ENCODE measurements at places on chromosomes 7 and 10. TPM values are rescaled to one million over a fixed set of nuclear protein-coding genes. Genes with fewer than 3 reads are reported as not detected.
A peak's percentile ranks its signal among the peaks of the same experiment; 100 is the strongest.

DNA sequence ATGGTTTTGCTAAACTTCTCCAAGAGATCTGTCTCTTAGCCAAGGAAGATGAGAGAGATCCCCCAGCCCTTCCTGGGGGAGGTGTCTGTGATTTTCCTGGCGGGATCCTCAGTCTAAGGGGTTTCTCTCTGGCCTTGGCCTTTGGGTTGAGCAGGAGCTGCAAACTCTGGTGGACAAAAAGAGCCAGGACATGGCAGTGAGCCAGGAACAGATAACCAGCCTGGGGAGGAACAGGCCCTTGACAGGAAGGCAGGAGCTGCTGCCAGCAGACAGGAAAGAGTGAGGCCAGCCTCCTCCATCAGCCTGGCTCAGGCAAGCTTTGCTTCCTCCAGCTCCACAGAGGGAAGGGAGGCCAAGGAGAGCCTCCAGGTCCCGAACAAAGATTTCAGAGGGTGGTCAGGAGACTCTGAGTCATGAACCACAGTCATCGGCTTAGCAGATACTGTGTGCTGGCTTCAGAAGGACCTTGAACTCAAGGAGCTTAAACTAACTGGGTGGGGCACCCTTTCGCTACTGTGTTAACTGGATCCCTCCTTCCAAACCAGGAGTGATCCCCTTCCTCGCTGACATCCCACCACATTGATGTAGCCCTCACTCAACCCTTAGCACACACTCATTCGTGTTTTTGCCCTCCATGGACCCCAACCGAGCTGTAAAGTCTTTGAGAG is 34.7 kb downstream of the DDIT4 start:
- peak; percentile 74 for DNase-seq

GRCh38 chr7:40546616-40547501 is 412.1 kb downstream of the SUGCT start:
- DNase-seq: no peak

DNA sequence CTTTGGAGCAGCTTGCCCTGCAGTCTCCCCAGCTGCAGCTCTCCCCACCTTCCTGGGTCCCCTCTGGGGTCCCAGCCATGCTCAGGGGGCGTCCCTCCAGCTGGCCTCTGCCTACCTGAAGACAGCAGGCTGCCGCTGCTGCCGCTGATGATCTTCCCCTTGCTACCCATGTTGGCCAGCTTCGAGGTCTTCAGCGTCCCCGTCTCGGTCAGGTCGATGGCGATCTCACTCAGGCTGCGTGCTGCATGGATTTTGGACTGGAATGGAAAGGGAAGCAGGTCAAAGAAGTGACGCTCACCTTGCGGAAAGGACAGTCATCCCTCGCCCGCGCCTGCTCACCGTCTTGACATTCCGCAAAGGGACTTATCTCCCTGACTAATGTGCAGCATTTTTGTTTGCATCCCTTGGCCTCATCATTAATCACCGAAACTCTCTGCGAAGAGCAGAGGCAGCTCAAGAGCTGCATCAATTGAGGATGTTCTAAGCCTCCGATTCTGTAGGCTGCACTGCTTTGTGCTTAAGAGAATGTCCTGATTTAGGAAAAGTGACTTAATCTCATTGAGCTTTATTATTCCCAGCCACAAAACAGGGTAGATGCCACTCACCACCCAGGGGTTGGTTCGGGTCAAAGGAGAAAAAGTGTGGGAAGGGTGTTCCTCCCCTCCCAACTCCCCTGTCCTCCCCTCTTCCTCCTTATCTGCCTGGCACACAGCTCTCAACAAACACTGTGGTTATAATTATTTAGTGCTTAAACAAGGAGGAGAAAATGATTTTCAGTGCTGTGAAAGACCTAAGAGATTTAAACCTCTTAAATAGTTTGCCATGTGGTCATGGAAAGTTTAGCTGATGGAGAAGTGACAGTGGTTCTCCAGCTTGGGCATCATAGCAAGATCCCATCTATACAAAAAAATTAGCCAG is 107.3 kb downstream of the PRPF18 start:
- no peak for DNase-seq

GRCh38 chr10:117677239-117677638 is 134.7 kb downstream of the EMX2 start:
- DNase-seq: no peak

DNA sequence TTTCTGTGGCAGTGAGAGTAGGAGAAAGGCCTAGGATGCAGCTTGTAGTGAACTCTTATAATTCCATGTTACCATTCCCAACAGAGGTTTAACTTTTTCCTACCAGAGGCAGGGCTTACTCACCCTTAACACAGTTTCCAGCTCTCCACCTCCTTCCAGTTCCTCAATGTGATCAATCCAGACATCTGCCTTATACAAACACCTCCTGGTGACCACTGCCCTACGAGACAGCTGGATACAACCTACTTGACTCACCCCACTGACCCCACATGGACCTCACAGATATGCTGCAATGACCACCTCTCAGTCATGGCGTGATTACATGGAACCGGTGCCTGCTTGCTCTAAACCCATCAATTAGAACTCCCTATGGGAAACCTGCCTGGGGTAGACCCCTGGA is 326.5 kb downstream of the TNS3 start:
- no peak for DNase-seq

- DNase-seq: no peak
Observed at GRCh38 chr7:85716353-85716752, 529.5 kb upstream of the SEMA3D start.

GRCh38 chr10:31773749-31774298 is 154.8 kb downstream of the ARHGAP12 start:
- peak; percentile 8 for DNase-seq

DNA sequence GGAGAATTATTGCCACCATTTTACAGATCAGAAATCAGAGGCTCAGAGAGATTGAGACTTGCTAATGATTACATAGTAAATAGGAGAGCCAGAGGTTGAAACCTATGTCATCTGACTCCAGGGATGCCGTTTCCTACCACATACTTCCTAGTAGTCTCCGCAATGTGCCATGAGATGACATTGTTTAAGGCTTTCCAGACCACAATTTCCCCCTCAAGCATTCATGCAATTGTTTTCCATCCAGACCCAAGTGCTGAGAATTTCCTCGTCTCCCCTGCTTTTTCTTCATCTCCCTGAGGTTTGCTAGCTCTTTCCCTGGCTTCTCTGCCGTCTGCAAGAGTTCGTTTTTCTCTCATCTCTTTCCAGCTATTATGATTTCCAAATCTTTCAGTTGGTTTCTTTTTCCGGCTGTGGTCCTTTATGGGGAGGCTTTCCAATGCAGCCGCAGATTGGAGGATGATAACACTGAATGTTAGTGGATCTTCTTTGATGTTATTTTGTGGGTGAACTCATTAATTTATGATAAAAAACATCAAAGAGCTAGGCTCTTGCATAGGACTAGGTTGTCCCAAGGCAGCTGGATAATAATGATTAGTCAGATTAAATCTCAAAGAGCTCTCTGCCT is 6.9 kb upstream of the GOLGA7B start:
- no peak for DNase-seq

DNA sequence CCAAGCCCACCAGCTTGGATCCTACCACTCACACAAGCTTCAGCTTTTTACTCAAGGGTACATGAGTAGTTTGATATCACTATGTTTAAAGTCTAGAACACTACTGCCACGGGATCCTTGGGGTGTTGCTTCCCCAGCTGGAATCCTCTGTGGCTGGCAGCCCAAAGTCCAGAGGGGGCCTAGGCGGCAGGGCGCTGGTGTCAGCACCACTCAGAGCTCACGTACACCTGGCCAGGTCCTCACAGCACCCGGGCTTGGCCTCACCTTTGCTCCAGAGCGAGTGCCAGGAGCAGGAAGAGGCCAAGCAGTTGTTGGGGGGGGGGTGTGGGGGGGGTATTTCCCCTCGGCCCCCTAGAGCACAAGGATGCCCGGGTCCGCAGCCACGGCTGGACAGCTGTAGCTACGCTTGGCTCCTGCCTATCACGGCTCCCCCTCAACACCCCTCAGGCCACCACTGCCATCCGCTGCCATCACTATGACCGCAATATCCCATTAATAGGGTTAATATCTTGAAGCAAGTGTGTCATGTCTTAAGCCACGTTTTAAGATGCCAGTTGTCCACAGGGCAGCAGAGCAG is 17.0 kb downstream of the ZDHHC6 start:
- peak; percentile 46 for DNase-seq

GRCh38 chr10:8473205-8473604 is 418.7 kb downstream of the GATA3 start:
- no peak for DNase-seq

- DNase-seq: no peak
Observed at GRCh38 chr7:107180378-107180777, 11.6 kb downstream of the HBP1 start.

DNA sequence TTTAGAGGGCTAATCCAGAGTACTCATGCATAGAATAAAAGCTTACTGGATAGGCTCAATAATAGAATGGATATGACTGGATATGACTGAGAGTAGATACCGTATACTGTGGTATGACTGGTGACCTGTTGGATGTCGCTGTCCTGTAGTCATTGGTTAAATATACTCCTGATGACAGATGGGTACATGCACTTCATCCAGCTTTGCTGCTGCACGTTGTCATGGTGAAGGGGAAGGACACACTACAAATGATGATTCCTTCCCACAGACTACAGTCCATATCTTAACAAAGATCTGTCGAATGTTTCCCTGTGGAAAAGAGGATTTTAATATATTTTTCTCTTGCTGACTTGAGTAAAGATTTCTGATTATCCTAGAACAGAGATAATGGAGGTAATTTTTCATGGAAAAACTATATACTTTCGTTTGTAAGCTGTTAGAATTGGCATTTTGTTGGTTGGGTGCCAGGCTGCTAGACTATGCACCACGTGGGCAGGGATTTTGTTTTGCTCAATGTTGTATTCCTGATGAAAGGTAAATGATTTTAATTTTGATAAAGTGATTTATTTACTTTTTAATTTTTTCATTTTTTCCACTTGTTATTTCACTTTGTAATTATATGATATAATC is 97.3 kb downstream of the PPP1R9A start:
- no peak for DNase-seq

- DNase-seq: no peak
Observed at GRCh38 chr10:125083576-125083920, 76.8 kb downstream of the CTBP2 start.

DNA sequence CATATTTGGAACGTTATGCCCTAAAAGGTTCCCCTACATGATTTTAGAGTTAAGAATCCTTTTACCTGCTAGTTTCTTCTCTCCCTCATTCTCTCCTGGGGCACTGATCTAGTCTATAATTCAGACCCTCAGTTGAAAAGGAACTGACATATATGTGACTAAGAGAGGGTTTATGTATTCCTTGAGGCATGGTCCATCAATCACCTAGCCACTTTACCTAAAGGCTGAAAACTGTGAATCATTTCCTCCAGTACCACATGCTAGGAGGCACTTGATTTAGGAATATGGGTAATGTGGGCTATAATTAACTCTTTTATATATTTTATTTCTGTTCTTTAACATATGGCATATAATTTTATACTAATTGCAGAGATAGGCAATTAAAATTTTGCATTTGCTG is 303.5 kb downstream of the BBS9 start:
- no peak for DNase-seq

DNA sequence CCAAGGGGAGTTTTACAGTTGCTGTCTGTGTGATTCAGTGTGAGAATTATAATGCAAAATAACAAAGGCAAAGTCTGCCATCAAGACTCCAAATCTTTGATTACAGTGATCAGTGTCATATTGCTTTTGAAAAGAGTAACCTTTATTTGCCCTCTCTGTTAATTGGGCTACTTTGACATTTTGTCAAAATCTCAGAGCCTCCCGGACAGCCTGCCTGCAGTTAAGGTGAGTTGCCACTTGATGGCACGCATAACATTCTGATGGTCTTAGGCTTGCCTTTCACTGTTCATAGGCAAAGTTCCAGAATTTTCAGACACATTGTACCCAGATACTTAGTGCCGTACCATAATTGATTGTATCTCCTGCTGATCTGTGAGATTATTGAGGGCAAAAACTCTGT is 253.5 kb downstream of the ABCA13 start:
- no peak for DNase-seq

GRCh38 chr7:137304624-137305235 is 38.8 kb downstream of the PTN start:
- DNase-seq: no peak

TUBB8 gene
- total RNA-seq: not detected

KLLN gene
- 0.68 TPM for total RNA-seq

CREB5 gene
- 0.53 TPM for total RNA-seq

CALML3 gene
- not detected for total RNA-seq

Measured in left lobe of liver (tissue), 2 donors.